ENCODE measurements at places on chromosomes 2 and 18.

DNA sequence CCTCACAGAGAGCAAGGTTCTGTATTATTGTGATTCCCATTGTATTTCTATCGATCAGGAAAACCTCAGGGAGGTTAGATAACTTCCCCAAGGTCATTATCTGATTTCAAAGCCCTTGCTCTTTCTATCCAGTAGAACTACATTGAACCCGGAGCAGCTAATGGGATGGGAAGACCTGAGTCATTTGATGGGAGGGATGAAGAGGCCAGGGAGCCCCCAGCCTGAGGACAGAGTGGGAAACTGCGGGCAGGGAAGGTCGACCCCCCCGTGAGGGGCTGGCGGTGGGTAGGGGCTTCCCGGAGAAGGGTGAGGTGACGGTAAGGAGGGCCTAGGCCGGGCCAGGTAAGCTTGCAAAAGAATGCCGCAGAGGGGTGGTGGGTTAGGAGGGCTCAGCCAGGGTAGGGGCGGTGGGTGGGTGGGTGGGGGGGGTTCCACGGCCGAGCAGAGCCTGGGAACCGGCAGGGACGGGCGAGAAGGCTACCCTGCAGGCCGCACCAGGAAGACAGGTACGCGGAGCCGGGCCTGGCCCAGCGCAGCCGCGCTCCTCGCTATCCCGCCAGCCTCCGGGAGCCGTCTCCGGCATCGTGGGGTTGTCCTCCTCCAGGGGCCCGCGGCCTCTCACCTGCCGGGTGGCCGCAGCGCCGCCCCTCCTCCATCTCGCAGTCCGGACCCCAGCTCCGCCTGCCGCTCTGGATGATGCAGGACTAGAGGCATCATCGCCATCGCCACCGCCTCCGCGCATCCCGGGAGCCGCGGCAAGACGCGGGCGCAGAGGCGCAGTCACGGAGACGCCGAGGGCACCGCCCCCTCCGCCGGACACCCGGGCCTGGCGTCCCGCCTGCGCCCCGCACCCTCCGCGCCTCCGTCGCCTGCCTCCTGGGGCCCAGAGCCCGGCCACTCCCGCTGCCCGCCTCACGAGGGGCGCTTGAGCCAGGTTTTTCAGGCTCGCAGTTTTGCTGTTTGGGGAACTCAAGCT lies at the start of gene GPR75:
TSS of gene GPR75 (minus strand) at position 762 of the 976 bp plus-strand sequence. CDS start 5,211 bp downstream, outside the sequence.
- no peak for DNase-seq

GRCh38 chr18:79200546-79201268 lies 131.5 kb downstream of the ATP9B start:
- DNase-seq = peak; percentile 27

DNA sequence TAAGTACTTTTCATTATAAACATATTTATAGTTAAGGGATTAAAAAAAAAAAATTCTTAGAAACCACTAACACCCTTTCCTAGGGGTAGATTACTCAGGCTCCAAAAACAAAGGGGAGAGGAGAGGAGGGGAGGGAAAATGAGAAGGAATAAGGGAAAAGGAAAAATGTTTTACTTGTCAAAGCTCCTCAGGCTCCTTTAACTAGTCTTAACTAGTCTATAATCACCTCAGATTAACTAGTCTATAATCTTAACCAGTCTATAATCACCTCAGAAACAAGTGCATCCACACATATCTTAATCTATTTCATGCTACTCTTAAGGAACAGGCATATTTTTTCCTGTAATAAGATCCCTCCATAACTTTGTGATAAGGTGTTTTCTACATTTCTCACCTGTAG lies 76.4 kb downstream of the KANSL1L start:
- no peak for DNase-seq

DNA sequence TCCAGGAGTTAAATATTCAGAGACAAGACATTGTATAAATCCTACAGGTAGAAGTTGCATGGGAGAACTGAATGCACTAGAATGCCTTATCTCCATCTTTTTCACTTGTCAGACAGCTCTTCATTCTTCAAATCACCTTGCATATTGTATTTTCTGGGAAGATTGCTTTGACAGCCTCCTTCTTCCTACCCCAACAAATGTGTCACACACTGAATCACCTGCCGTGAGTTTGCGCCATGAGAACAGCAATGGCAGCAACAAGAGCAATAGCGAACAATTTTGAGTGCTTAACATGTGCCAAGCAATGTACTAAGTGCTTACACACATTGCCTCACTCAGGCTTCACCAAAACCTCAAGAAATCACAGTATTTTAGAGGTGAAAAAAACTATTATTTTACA lies 161.3 kb upstream of the REG3G start:
- DNase-seq = no peak

GRCh38 chr18:55018602-55019001 lies 59.3 kb upstream of the CCDC68 start:
- DNase-seq = peak; percentile 36

- DNase-seq = no peak
Measured at GRCh38 chr2:3269425-3270094, 108.1 kb downstream of the EIPR1 start.

DNA sequence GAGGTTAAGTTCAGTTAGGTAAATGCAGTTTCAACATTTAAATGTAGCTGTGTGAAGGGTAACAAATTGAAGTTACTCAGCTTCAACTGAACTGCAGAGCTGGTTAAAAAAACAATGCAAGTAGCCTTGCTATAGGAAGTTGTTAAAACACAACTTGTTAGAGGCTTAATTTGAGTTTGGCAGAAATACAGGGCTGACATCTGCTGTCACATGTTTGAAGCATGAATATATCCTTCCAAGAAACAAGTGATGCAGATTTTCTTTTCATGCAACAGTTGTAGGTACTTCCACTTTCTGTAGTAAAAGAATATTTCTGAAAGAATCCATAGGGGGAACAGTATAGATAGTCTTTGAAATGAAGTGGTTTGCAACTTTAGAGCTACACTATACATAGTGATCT lies 208.7 kb upstream of the RASGRP3 start:
- DNase-seq = no peak

GRCh38 chr18:57915865-57916582 lies 112.9 kb upstream of the ATP8B1 start:
- DNase-seq = no peak

DNA sequence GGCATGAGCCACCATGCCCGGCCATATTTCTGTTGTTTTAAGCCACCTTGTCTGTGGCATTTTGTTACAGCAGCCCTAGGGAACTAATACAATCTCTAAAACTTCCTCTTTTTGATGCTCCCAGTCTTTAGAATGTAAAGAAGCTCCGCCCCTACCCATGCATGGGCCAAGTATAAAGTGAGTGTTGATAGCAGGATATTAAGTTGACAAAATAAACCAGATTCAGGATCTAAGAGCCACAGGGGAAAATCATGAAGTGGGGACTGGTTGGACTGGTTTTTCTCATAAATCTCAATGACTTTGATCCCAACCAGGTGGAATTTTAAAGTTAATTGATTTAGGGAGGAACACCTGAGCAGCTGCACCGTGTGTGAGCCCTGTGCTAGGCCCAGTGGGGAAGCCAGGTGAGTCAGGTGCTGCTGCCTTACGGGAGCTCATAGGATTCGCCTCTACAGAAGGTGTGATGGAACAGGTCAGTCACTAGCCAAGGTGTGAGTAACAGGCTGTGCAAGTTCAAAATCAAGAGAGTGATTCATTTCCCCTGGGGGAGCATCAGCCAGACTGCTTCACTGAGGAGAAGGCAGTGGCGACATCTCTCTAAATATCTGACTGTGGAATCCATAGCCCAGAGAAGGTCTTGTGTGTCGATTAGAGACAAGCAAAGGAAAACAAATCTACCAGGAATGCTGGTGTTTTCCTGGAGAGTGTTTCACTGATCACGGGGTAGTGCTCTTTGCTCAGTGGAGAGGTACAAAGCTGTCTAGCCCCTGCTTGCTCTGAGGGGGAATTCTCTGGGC lies 63.0 kb upstream of the MSH2 start:
- peak; percentile 95 for DNase-seq

DNA sequence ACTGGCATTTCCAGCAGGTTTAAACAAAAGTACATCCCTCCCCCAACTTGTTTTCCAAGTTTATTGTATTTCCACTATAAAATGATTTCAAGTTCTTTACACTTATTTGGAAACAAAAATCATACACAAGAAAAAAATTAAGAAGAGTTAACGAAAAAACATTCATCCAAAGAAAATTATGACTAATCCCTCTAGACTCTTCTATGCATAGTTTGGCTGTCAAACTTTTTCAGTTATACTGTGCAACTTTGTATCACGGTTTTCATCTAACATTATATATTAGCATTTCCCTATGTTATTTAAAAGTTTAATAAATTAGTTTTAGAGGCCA lies 627 bp downstream of the WDCP start:
- no peak for DNase-seq

- DNase-seq = no peak
Measured at GRCh38 chr2:76478266-76479035, 767.7 kb upstream of the GCFC2 start.

- no peak for DNase-seq
Measured at GRCh38 chr18:26971409-26971808, 105.9 kb upstream of the AQP4 start.

DNA sequence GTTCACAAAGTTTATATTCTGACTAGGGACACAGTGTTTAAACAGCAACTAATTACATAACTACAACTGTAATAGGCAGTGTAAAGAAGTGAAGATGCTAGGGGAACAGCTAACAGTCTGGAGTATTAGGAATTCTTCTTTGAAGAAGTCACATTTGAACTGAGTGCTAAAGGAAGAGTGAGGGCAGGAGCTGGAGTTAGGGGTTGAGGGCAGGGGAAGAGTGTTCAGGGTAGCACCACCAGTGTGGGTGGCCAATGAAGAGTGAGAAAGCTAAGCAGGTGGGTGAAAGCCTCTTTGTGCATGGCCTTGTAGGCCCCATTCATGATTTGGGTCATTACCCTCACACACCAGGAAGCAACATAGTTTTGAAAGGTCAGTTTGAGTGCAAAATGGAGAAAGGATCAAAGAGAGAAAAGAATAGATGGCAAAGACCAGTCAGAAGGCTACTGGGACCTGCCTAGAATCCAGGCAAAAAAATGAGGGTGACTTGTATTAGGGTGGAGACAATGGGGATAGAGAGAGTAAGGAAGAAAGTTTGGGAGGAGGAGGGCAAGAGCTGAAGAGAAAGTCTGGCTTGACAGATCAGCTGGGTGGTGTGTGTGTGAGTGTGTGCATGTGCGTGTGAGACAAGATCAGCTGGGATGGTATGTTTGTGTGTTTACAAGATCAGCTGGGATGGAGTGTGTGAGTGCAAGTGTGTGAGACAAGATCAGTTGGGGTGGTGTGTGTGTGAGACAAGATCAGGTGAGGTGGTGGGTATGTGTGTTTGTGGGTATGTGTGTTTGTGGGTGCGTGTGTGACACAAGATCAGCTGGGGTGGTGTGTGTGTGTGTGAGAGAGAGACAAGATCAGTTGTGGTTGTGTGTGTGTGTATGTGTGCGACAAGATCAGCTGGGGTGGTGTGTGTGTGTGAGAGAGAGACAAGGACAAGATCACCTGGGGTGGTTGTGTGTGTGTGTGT lies 43.6 kb upstream of the AGPS start:
- no peak for DNase-seq

GRCh38 chr2:105061560-105061959 lies 23.7 kb downstream of the MRPS9 start:
- no peak for DNase-seq

GRCh38 chr2:70690846-70691245 lies 77.2 kb downstream of the ADD2 start:
- DNase-seq = no peak

DNA sequence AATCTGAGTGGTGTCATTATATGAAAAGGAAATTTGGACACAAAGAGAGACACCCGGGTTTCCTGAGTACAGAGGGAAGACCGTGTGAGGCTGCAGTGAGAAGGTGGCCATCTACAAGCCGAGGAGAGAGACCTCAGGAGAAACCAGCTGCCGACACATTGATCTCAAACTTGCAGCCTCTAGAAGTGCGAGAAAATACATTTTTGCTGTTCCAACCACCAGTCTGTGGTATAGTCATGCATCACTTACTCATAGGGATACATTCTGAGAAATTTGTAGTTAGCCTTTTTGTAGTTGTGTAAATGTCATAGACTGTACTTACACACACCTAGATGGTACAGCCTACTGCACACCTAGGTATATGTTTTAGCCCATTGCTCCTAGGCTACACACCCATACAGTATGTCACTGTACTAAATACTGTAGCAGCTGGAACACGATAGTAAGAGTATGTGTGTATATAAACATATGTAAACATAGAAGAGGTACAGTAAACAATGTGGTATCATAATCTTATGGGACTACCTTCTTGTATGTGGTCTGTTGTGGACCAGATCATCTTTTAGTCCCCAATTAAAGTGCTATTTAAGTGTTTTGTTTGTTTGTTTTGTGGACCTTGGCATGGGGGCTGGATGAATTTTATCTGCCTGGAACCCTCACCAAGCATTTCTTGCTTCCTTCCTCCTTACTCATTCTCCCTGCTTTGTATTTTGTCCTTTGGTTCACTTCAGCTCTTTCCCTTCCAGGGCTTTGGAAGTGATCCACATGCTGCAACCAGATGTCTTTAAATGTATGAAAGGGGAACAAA lies 38.3 kb upstream of the SESTD1 start:
- DNase-seq = no peak

- no peak for DNase-seq
Measured at GRCh38 chr2:102361632-102362241, 6.1 kb downstream of the IL18R1 start.

- DNase-seq = no peak
Measured at GRCh38 chr2:229578052-229578846, 136.1 kb downstream of the DNER start.

GRCh38 chr2:220503431-220503830 lies 876.0 kb downstream of the SLC4A3 start:
- no peak for DNase-seq

DNA sequence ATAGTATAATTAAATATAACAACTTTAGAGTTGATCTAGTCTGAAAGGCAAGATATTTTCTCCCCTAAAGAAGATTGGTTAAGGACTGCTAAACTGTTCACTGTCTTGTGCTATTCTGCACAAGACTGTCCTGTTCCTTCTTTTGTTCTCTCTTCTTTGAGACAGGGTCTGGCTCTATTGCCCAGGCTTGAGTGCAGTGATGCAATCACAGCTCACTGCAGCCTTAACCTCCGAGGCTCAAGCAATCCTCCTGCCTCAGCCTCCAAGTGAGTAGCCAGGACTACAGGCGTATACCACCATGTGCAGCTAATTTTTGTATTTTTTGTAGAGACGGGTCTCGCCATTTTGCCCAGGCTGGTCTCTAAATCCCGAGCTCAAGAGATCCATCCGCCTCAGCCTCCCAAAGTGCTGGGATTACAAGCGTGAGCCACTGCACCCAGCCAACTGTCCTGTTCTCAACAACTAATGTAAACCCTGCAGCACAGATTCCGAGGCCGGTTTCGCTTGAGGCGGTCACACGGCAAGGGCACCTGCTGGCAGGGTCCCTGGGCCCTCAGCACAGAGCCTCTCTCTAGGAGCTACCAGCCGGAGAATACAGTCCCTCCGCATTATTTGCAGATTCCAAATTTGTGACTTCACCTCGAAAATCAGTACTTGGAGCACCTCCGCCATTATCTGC lies 16.4 kb downstream of the PXDN start:
- no peak for DNase-seq

DNA sequence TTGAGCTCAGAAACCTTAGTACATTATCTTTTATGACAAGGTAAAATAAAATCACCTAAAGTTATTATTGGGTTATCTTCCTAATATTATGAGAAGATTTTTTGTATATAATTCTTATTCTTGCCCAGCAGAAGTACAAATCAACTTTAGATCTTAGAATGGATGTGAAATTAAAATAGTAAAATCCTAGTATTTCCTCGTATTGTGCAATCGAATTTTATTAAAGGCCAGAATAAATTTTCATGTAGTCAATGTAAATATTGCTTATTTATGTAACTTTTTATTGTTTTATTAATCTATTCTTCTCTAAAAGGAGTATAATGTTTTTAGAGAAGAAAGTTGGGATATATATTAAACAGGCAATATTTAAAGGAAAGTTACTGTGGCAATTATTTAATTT lies 12.7 kb downstream of the MARS2 start:
- DNase-seq = no peak

- DNase-seq = no peak
Measured at GRCh38 chr2:237434866-237435311, 20.9 kb upstream of the COL6A3 start.
